ENCODE measurements at places on chromosomes 3 and 15.
A peak's percentile ranks its signal among the peaks of the same experiment; 100 is the strongest.

DNA sequence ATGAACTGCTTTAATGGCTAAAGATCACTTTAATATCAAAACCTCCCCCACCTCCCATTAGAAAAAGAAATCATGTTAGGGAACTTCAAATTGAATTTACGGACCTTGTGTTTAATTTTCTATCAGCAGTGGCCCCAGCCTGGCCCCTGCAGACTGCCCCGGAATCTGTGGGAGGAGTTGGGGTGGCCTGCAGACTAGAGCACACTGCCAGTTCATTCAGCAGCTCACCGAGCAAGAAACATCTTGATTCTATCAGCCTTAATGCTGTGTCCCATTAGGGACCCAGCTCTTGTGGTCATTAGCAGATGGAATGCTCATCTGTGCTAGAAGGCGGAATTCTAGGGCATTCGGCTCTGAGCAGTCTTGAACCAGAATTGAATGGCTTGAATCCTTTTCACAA is 54.2 kb downstream of the FLNB start:
- H3K36me3 ChIP-seq: peaks cover 6% of the 10 kb centered on the region
- H3K4me1 ChIP-seq: peaks cover 3% of the 10 kb centered on the region
- no peak for DNase-seq
- no peaks in the 10 kb centered on the region for H3K27me3 ChIP-seq
- no peak overlapping the region for H3K4me3 ChIP-seq

GRCh38 chr15:65254758-65255157 is 31.9 kb downstream of the PARP16 start:
- H3K4me3 ChIP-seq: no peak overlapping the region
- no peak for DNase-seq
- no peaks in the 10 kb centered on the region for H3K27me3 ChIP-seq
- peaks cover 31% of the 10 kb centered on the region for H3K36me3 ChIP-seq

- H3K36me3 ChIP-seq: no peaks in the 10 kb centered on the region
- DNase-seq: no peak
- H3K27me3 ChIP-seq: no peaks in the 10 kb centered on the region
- H3K27ac ChIP-seq: no peak overlapping the region
- no peak overlapping the region for H3K4me3 ChIP-seq
- H3K4me1 ChIP-seq: peaks cover 16% of the 10 kb centered on the region
Observed at GRCh38 chr3:184679056-184679816, 32.6 kb downstream of the MAGEF1 start.

DNA sequence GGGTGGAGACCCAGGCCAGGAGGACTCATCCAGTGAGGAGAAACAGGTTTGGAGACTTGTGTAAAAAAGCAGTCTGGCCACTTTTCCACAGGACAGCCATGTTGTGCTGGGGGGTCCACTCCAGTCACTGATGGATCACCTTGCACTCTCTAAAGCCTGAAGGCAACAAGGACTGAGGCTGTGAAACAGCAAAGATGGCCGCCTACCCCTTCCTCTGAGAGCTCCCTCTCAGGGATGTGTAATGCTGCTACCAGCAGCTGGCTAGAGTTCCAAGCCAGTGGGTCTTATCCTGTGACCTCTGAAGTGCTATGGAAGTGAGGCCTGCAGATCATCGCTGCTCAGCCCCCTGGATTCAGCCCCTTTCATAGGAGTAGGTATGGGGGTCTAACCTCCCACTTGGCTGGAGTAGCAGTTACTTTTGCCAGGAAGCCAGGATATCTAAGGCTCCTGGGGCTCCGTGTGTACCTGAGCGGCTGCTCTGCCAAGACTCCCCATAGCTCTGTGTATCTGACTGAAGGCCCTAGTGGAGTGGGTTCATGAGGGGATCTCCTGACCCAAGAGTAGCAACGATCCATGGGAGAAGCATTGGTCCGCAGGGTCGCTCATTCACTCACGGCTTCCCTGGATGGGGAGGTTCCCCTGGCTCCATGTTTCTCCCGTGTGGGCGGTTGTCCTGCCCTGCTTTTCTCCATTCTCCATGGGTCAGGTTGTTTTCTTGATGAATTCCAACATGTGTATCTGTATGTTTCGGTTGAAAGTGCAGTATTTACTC is 69.9 kb upstream of the TNFSF10 start:
- H3K27me3 ChIP-seq: no peaks in the 10 kb centered on the region
- H3K36me3 ChIP-seq: peaks cover 3% of the 10 kb centered on the region
- H3K4me1 ChIP-seq: peaks cover 15% of the 10 kb centered on the region
- H3K27ac ChIP-seq: no peak overlapping the region
- no peak overlapping the region for H3K4me3 ChIP-seq

- DNase-seq: no peak
- peaks cover 6% of the 10 kb centered on the region for H3K36me3 ChIP-seq
- no peak overlapping the region for H3K4me3 ChIP-seq
- H3K27me3 ChIP-seq: peaks cover 4% of the 10 kb centered on the region
- no peak overlapping the region for H3K27ac ChIP-seq
Observed at GRCh38 chr3:64188810-64189560, 36.3 kb downstream of the PRICKLE2 start.

DNA sequence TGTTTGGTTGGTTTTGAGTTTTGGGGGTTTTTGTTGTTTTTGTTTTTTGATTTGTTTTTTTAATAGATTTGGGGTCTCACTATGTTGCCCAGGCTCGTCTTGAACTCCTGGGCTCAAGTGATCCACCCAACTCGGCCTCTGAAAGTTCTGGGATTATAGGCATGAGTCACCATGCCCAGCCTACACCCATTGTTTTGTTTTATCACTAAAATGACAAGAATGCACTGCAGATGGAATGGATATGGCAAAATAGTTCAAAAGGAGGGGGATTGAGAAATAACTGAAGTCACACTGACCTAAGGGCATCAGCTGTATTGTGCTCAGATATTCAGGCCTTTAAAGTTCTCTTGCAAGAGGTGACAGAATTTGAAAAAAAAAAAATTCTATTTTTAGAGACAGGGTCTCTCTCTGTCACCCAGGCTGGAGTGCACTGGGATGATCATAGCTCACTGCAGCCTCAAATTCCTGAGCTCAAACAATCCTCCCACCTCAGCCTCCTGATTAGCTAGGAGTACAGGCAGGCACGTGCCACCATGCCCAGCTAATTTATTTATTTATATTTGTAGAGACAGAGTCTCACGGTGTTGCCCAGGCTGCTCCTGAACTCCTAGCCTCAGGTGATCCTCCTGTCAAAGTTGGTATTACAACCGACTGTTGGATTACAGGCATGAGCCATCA is 4.4 kb upstream of the RASA2 start:
- H3K4me3 ChIP-seq: no peak overlapping the region
- DNase-seq: no peak
- no peaks in the 10 kb centered on the region for H3K36me3 ChIP-seq
- H3K27me3 ChIP-seq: no peaks in the 10 kb centered on the region
- peaks cover 30% of the 10 kb centered on the region for H3K4me1 ChIP-seq

DNA sequence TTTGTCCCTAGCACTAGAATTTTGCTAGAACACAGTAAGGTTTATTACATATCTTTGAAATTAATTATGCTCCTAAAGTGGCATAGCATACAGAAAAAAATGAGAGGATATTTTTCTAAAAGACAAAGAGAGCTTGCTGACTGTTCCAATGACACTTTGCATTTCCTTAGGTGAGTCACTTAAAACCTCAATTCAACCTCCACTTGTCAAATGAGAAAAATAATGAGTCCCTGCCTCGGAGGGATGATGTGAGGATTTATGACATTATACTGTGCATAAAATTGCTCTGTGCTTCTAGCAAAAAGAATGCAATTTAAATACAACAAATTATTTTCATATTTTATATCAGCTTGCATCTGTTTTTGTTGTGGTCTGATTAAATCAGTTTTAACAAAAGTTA is 1417.0 kb upstream of the ALCAM start:
- no peak for DNase-seq
- H3K4me1 ChIP-seq: no peaks in the 10 kb centered on the region
- H3K36me3 ChIP-seq: no peaks in the 10 kb centered on the region

DNA sequence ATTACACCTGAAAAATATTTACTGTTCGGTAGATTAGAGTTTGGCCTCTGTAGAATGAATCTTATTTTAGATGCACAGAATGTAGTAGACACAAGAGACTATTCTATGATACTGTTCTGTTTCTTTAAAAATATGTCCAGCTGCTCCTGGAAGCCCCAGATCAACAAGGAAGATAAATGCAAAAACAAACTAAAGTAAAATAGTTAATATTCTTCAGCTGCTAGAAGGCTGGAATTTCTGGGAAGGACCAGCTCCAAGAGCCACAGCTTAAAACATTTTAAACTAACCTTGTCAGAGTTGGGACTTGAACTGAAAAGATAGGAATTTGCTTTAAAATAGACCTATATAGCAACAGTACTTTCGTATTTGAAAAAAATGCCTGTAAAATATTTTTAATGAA is 277.9 kb downstream of the PTPRG start:
- no peaks in the 10 kb centered on the region for H3K27me3 ChIP-seq
- no peaks in the 10 kb centered on the region for H3K4me1 ChIP-seq
- no peak overlapping the region for H3K4me3 ChIP-seq

DNA sequence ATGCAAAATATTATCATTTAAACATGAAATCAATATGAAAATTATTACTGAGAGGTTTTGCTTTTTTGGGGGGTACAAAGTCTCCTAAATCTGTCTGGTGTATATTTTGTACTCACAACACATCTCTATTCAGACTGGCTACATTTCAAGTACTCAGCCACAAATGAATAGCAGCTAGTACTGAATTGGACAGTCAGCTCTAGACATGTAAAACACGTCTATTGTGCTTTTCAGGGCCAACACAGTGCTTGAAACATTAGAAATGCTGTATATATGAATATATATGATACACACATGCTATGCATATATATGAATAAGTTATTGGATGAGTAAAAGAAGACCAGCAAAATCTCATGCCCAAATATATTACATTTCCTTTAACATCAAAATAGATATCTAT is 103.8 kb upstream of the CFAP20DC start:
- DNase-seq: no peak
- no peak overlapping the region for H3K4me3 ChIP-seq
- H3K36me3 ChIP-seq: no peaks in the 10 kb centered on the region
- H3K27ac ChIP-seq: no peak overlapping the region
- peaks cover 4% of the 10 kb centered on the region for H3K27me3 ChIP-seq

GRCh38 chr15:69685512-69686452 is 233.2 kb downstream of the RPLP1 start:
- H3K27ac ChIP-seq: no peak overlapping the region
- H3K27me3 ChIP-seq: peaks cover 3% of the 10 kb centered on the region
- H3K4me1 ChIP-seq: peaks cover 14% of the 10 kb centered on the region
- peaks cover 10% of the 10 kb centered on the region for H3K36me3 ChIP-seq
- DNase-seq: no peak

DNA sequence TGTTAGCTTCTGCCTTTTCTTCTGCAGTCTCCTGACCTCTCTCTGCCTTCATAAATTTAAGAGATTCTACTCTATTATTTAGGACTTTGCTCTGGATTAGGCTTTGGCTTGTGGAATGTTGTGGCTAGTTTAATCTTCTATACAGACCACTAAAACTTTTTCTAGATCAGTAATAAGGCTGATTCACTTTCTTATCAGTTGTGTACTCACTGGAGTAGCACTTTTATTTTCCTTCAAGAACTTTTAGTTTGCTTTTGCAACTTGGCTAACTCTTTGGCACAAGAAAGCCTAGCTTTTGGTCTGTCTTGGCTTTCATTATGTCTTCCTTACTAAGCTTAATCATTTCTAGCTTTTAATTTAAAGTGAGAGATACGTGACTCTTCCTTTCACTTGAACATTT is 265.5 kb upstream of the TBC1D5 start:
- no peaks in the 10 kb centered on the region for H3K4me1 ChIP-seq
- H3K27ac ChIP-seq: no peak overlapping the region
- H3K27me3 ChIP-seq: peaks cover 15% of the 10 kb centered on the region
- no peak overlapping the region for H3K4me3 ChIP-seq
- peaks cover 2% of the 10 kb centered on the region for H3K36me3 ChIP-seq

- peaks cover 25% of the 10 kb centered on the region for H3K4me1 ChIP-seq
- H3K4me3 ChIP-seq: no peak overlapping the region
- H3K36me3 ChIP-seq: no peaks in the 10 kb centered on the region
- H3K27me3 ChIP-seq: no peaks in the 10 kb centered on the region
- no peak overlapping the region for H3K27ac ChIP-seq
Observed at GRCh38 chr3:23075496-23075895, 127.6 kb upstream of the UBE2E2 start.

- H3K27ac ChIP-seq: no peak overlapping the region
- H3K27me3 ChIP-seq: peaks cover 3% of the 10 kb centered on the region
- H3K36me3 ChIP-seq: peaks cover 2% of the 10 kb centered on the region
- H3K4me3 ChIP-seq: no peak overlapping the region
- H3K4me1 ChIP-seq: no peaks in the 10 kb centered on the region
Observed at GRCh38 chr15:39618063-39618823, 37.4 kb downstream of the THBS1 start.

DNA sequence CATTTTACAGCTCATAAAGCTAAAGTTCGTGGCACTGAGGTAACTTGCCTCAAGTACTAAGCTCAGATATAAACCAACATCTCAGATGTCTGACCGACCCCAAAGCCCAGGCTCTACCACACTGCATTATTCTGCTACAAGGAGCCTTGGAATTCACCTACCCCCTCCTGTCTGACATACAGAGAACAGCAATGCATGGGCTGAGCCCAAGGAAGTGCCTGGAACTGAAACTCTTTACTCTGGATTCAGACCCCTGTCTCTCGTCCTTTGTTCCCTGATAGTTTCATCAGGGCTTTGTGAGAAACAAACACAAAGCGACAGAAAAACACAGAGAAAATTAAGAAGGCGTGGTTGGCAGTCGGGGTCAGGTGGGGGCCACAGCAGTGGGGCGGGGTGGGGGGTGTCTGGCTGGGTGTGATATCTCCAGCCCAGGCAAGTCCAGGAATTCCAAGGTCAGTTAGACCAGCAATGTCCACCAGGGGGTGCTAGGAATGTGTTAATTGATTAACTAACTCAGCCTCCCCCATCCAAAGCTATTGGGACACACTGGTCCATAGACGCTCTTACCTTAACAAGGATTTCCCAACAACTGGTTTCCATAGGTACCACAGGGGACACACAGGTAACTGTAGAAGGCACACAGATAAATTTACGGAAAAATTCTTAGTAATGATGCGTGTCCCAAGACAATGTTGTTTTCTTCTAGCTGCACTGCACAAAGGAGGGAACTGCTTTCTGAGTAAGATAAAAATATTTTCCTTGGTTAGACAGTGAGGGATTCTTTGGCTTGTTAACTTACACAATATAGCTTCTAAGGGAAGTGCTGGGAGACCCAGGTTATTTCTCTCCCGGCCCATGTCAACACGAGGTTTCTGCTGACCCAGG is 18.8 kb upstream of the SSUH2 start:
- H3K36me3 ChIP-seq: no peaks in the 10 kb centered on the region
- H3K4me3 ChIP-seq: no peak overlapping the region
- DNase-seq: peak; percentile 17

All from memory B cell (primary cell).